ENCODE measurements at places on chromosomes 1 and 21. TPM values are rescaled to one million over a fixed set of nuclear protein-coding genes. Genes with fewer than 3 reads are reported as not detected.

The UBE2U gene
- not detected for total RNA-seq

The PAQR6 gene
- 0.36 TPM for total RNA-seq

The LIN28A gene
- not detected for total RNA-seq

The GSTM5 gene
- 0.40 TPM for total RNA-seq

The TTC39A gene
- 1.6 TPM for total RNA-seq

The GOLPH3L gene
- total RNA-seq = 50.1 TPM

The LCE1D gene
- not detected for total RNA-seq

The ASCL5 gene
- total RNA-seq = not detected

The KCNN3 gene
- total RNA-seq = 0.93 TPM

The ERICH3 gene
- total RNA-seq = not detected

The LEMD1 gene
- not detected for total RNA-seq

The C1orf74 gene
- total RNA-seq = 3.2 TPM

The KCNK2 gene
- total RNA-seq = not detected

The GOLT1A gene
- total RNA-seq = not detected

The CD53 gene
- total RNA-seq = not detected

The FCRLB gene
- total RNA-seq = 0.66 TPM

The C1orf210 gene
- not detected for total RNA-seq

The CELA3B gene
- total RNA-seq = 0.40 TPM

The OTUD7B gene
- 19.0 TPM for total RNA-seq

The PCAT6 gene
- total RNA-seq = not detected

The DTL gene
- 29.7 TPM for total RNA-seq

The TNFRSF18 gene
- not detected for total RNA-seq

The PRKAA2 gene
- 11.2 TPM for total RNA-seq

The RAB7B gene
- total RNA-seq = 0.13 TPM

The NR0B2 gene
- not detected for total RNA-seq

The ADAMTS4 gene
- 90.2 TPM for total RNA-seq

The OR2AK2 gene
- not detected for total RNA-seq

The CCDC27 gene
- not detected for total RNA-seq

The HCN3 gene
- total RNA-seq = 0.40 TPM

The GRIK1 gene
- not detected for total RNA-seq

The LCE3E gene
- not detected for total RNA-seq

The SPRR2F gene
- total RNA-seq = not detected

The NAV1 gene
- 74.4 TPM for total RNA-seq

The C1orf185 gene
- total RNA-seq = not detected

Measured in thoracic aorta endothelial cell (primary cell).